Activated CD4-positive, alpha-beta T cell treated with anti-CD3 and anti-CD28 coated beads, Interleukin-2, amount 50 U/mL, for 16 hours (primary cell): ENCODE measurements at places on chromosomes 12 and 14.

GRCh38 chr12:3097836-3098235 lies 20.7 kb downstream of the TSPAN9 start:
- DNase-seq, result no peak

- DNase-seq, result no peak
Observed at GRCh38 chr12:111355201-111355925, 13.5 kb downstream of the PHETA1 start.

- DNase-seq, result peak; percentile 97
Observed at GRCh38 chr14:105481886-105482457, 4.7 kb upstream of the CRIP1 start.

GRCh38 chr14:35383569-35384454 lies 20.7 kb downstream of the NFKBIA start:
- DNase-seq, result no peak

DNA sequence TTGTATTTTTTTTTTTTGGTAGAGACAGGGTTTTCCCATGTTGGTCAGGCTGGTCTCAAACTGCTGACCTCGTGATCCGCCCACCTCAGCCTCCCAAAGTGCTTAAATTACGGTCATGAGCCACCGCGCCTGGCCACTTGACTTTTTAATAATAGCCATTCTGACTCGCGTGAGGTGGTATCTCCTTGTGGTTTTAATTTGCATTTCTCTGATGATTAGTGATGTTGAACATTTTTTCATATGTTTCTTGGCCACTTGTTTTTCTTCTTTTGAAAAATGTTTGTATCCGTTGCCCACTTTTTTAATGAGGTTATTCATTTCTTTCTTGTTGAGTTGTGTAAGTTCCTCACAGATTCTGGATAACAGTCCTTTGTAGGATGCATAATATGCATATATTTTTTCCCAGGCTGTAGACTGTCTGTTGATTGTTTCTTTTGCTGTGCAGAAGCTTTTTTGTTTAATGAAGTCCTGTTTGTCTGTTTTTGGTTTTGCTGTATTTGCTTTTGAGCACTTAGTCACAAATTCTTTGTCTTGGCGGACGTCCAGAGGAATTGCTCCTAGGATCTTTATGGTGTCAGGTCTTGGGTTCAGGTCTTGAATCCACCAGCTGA lies 10.3 kb upstream of the PGAM5 start:
- no peak for DNase-seq
